ENCODE measurements at places on chromosomes 1 and 21.

GRCh38 chr1:87647430-87648177 lies 318.9 kb downstream of the LMO4 start:
- DNase-seq = no peak

DNA sequence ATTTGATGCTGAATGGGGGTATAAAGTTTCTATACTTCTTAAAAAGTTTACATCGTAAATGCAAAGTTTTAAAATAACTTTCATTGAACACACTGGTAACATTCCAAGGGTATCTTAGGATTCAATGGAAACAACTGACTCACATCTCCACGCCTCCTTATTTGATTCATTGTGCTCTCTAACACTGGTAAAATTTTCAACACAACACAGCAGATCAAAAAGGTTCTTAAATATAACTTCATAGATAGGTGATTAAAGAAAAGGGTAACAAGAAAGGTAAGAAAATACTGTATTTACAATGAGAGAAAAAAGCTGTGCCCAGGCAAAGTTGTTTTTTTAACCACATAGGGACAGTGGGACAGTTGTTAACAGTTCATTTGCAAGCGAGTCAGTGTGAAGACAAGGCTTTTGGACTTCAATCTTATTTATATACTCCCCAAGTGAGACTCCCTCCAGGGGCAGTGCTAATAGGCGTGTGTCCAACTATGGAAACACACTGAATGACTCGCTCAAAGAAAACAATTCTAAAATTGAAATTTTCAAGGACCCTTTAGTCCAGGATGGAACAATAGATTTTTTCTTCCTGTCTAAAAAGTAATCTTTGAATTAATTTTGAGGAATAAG lies 140.5 kb downstream of the TIAM1 start:
- DNase-seq = no peak

GRCh38 chr1:196152086-196152485 lies 456.2 kb downstream of the KCNT2 start:
- DNase-seq = no peak

DNA sequence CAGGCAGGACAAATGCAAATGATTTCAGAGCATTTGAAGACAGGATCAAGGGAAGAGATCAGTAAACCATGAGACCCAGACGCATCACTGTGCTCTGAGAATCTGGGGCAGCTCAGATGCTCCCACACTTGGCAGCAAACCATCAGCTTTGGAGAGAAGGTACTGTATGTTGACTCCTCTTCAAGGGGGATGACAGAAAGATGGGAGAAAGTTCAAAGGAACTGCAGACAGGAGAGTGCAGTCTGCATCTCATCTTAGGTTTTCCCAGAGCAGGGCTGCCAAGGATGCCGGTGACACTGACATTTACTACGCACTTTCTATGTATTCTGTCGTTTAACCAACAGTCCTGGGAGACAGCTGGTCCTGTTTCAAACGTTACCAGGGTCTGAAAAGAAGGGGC lies 35.8 kb downstream of the OLFML2B start:
- no peak for DNase-seq
